ENCODE measurements at places on chromosomes 6 and 20. TPM values are rescaled to one million over a fixed set of nuclear protein-coding genes. Genes with fewer than 3 reads are reported as not detected.

GRCh38 chr6:4336084-4336483, 200.7 kb upstream of the ECI2 start:
- DNase-seq: no peak
- H3K27ac ChIP-seq: no peak overlapping the region
- peaks cover 7% of the 10 kb centered on the region for H3K4me1 ChIP-seq
- H3K27me3 ChIP-seq: no peaks in the 10 kb centered on the region
- H3K36me3 ChIP-seq: no peaks in the 10 kb centered on the region

- H3K36me3 ChIP-seq: no peaks in the 10 kb centered on the region
- peak overlapping the region; percentile 92 for H3K27ac ChIP-seq
- peak overlapping the region; percentile 97 for H3K4me3 ChIP-seq
- H3K27me3 ChIP-seq: no peaks in the 10 kb centered on the region
Measured at GRCh38 chr6:44255871-44256774, 1.2 kb downstream of the SLC35B2 start.

GRCh38 chr20:62370115-62370806, 3.1 kb upstream of the LAMA5 start:
- DNase-seq: no peak
- no peak overlapping the region for H3K4me3 ChIP-seq
- H3K4me1 ChIP-seq: peaks cover 71% of the 10 kb centered on the region
- no peaks in the 10 kb centered on the region for H3K27me3 ChIP-seq
- no peak overlapping the region for H3K27ac ChIP-seq

GRCh38 chr20:23626040-23626620, 11.6 kb downstream of the CST3 start:
- no peak overlapping the region for H3K27ac ChIP-seq
- H3K4me3 ChIP-seq: no peak overlapping the region
- H3K27me3 ChIP-seq: no peaks in the 10 kb centered on the region
- peaks cover 38% of the 10 kb centered on the region for H3K4me1 ChIP-seq

- H3K27me3 ChIP-seq: no peaks in the 10 kb centered on the region
- H3K4me1 ChIP-seq: no peaks in the 10 kb centered on the region
- DNase-seq: no peak
- H3K27ac ChIP-seq: no peak overlapping the region
Measured at GRCh38 chr6:3333263-3333662, 74.5 kb downstream of the PSMG4 start.

The TFAP2A gene
- 2.7 TPM for total RNA-seq

The RAMACL gene
- total RNA-seq: 1.7 TPM

DNA sequence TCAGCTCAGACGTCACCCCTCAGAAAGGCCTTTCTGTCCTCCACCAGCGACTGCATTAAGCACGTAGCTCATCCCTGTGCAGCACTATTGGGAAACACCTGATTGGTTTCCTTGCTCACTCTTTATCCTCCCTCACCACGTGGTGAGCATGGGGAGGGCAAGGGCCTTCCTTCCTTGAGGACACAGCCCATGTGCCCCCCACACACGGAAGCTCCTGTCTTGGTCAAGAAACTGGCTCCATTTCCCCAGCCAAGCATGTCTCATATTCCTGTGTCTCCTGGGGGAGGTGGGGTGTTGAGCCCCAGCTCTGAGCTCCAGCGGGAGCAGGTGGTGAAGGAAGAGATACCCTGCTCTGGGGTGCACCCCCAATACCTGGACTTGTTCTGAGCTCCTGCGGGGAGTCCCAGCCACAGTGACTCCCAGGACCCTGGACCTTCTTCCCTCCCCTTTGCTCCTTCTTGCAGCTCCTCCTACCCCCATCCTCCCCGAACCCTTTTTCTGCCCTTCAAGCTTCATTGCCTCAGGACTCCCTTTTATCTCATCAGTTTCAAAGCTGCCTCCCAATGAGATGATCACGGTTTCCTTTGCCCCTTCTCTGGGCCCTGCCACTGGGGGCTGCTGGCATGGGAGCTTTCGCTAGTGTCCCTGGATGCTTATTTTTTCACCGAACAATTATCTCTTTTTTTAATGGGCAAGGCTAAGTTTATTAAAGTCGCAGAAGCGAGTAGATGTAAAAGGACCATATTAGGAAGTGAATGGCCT, 230.1 kb downstream of the TFAP2C start:
- no peaks in the 10 kb centered on the region for H3K36me3 ChIP-seq
- no peak overlapping the region for H3K27ac ChIP-seq
- no peaks in the 10 kb centered on the region for H3K4me1 ChIP-seq
- no peak overlapping the region for H3K4me3 ChIP-seq
- no peaks in the 10 kb centered on the region for H3K27me3 ChIP-seq

The LIN28B gene
- total RNA-seq: 6.7 TPM

GRCh38 chr6:156633291-156633690, 143.9 kb upstream of the ARID1B start:
- no peaks in the 10 kb centered on the region for H3K36me3 ChIP-seq
- H3K27me3 ChIP-seq: no peaks in the 10 kb centered on the region
- no peak overlapping the region for H3K27ac ChIP-seq
- no peak overlapping the region for H3K4me3 ChIP-seq

DNA sequence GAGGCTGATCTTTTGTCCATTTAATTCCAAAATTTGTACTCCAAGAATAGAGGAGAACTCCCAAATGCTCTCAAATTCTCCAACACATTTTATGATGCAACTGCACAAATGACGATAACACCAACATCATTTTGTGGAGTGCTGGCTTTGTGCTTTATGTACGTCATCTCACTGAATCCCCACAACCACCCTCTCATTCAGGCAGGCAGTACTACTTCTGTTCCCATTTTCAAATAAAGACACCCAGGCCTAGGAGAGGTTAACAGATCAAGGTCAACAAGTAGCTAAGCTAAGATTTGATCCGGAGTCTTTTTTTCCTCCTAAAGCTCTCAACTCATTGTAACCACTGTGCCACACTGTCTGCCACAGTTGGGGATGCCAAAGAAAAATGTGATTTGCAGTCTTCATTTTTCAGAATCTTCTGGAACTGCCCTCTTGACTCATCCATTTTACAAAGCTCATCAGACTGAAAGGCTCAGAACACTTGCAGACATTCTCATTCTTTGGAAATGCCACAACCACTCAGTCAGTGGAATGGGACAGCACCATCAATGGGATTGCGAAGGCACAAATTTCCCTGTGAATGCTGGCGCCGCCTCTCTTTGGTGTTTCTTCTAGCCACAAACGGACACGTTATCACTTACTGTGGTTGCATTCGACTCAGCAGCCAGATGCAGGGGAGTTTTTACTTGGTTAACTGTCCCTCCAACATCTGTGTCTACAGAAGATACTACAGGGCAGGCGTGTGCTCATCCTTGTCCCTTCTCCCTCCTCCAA, 184.4 kb downstream of the GJA10 start:
- no peak overlapping the region for H3K27ac ChIP-seq
- no peaks in the 10 kb centered on the region for H3K36me3 ChIP-seq
- H3K4me1 ChIP-seq: no peaks in the 10 kb centered on the region
- no peak overlapping the region for H3K4me3 ChIP-seq
- DNase-seq: no peak

The EIF6 gene
- 90.6 TPM for total RNA-seq

The VWA7 gene
- total RNA-seq: 3.1 TPM

GRCh38 chr20:1130847-1131246, 12.4 kb downstream of the PSMF1 start:
- H3K36me3 ChIP-seq: no peaks in the 10 kb centered on the region
- no peak for DNase-seq
- no peaks in the 10 kb centered on the region for H3K27me3 ChIP-seq
- no peak overlapping the region for H3K27ac ChIP-seq
- no peak overlapping the region for H3K4me3 ChIP-seq

DNA sequence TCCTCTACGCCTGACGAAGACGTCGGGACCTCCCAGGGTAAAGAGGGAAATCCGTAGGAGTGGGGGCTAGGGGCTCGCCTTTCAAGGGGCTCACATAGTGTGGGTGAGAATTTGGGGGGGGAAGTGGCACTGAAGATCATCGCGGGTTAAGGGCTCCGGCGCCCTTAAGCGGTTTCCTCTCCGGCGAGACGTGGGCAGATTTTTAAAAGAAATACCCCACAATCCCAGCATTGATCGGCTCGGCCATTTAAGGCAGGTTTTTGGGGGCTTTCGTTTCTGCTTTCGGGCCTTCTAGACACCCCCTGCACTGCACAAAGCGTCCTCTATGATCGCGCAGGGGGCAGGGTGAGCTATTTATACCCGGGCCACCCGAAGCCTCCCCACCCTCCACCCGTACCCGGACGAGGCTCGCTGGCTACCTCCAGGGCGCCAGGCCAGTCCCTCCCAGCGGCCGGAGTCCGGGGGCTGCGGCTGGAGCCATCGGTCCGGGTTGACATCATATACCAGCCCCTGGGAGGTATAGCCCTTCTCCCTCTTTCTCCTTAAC, 1.2 kb downstream of the NKX2-2 start:
- no peak for DNase-seq
- H3K27ac ChIP-seq: no peak overlapping the region
- H3K4me3 ChIP-seq: no peak overlapping the region
- peaks cover 4% of the 10 kb centered on the region for H3K27me3 ChIP-seq
- no peaks in the 10 kb centered on the region for H3K36me3 ChIP-seq

GRCh38 chr6:156685823-156686222, 91.4 kb upstream of the ARID1B start:
- H3K4me1 ChIP-seq: peaks cover 4% of the 10 kb centered on the region
- no peak for DNase-seq
- H3K4me3 ChIP-seq: no peak overlapping the region
- H3K36me3 ChIP-seq: no peaks in the 10 kb centered on the region

The MACROD2 gene
- 16.8 TPM for total RNA-seq

The RBBP8NL gene
- 0.81 TPM for total RNA-seq

The CCDC167 gene
- 65.4 TPM for total RNA-seq

The MRAP2 gene
- 3.2 TPM for total RNA-seq

DNA sequence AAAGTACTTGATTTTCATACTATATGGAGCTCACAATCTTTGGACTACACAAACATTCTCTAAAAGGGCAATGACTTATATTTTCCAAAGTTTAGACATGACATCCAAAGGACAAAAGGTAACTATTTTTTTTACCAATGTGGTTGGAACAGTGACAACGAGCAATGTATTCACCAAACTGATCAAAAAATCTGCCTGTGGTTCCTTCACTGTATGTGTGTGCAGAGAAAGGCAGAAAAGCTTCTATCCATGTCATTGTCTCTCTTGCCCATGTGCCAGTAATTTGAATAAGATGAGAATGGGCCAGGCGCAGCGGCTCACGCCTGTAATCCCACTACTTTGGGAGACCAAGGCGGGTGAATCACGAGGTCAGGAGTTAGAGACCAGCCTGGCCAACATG, 25.5 kb downstream of the MCUR1 start:
- no peak for DNase-seq
- H3K27me3 ChIP-seq: no peaks in the 10 kb centered on the region
- H3K4me1 ChIP-seq: no peaks in the 10 kb centered on the region
- H3K4me3 ChIP-seq: no peak overlapping the region
- H3K36me3 ChIP-seq: no peaks in the 10 kb centered on the region

- peak; percentile 88 for DNase-seq
- H3K36me3 ChIP-seq: no peaks in the 10 kb centered on the region
- H3K4me3 ChIP-seq: peak within 1 kb of the TSS; percentile 68
- H3K27ac ChIP-seq: peak within 1 kb of the TSS; percentile 73
Measured at GRCh38 chr20:8131598-8132483, at the start of gene PLCB1. TSS of gene PLCB1 (plus strand) at chr20:8132266. CDS start at chr20:8132652, 386 bp downstream.

DNA sequence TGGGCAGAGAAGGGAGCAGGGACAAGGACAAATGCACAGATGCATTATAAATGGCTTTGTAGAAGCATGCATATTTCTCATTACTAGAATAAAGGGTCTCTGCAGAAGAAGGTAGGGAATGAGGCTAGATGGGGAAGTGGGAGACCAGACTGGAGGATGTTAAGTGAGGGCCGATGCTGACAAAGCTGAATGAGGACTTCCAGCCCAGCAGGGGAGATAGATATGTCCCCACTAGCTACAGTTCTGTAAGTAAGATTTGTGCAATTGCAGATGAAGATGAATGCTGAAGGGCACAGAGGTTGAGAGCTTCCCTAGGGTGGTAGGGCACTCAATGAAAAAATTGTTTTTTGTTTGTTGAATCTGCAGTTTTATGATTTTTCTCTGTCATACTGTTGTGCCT, 16.9 kb downstream of the ADGRG6 start:
- no peaks in the 10 kb centered on the region for H3K27me3 ChIP-seq
- H3K4me3 ChIP-seq: no peak overlapping the region
- no peak for DNase-seq
- no peaks in the 10 kb centered on the region for H3K36me3 ChIP-seq

GRCh38 chr20:289693-290083, 862 bp downstream of the C20orf96 start:
- peak overlapping the region; percentile 54 for H3K27ac ChIP-seq
- no peaks in the 10 kb centered on the region for H3K27me3 ChIP-seq

The TRAPPC3L gene
- not detected for total RNA-seq

- H3K36me3 ChIP-seq: no peaks in the 10 kb centered on the region
- no peak overlapping the region for H3K4me3 ChIP-seq
Measured at GRCh38 chr6:90068264-90068663, 174.0 kb downstream of the GJA10 start.

GRCh38 chr6:140929121-140929520, 1203.6 kb upstream of the GJE1 start:
- H3K4me3 ChIP-seq: no peak overlapping the region
- no peaks in the 10 kb centered on the region for H3K36me3 ChIP-seq
- H3K27me3 ChIP-seq: no peaks in the 10 kb centered on the region
- no peak for DNase-seq

The CTCFL gene
- 33.9 TPM for total RNA-seq

The SIGLEC1 gene
- total RNA-seq: 4.3 TPM

GRCh38 chr20:49868964-49869363, 46.4 kb downstream of the SPATA2 start:
- no peaks in the 10 kb centered on the region for H3K36me3 ChIP-seq
- H3K27me3 ChIP-seq: no peaks in the 10 kb centered on the region
- DNase-seq: no peak
- H3K4me3 ChIP-seq: no peak overlapping the region
- H3K27ac ChIP-seq: no peak overlapping the region
- H3K4me1 ChIP-seq: no peaks in the 10 kb centered on the region

The ULBP3 gene
- 48.3 TPM for total RNA-seq

DNA sequence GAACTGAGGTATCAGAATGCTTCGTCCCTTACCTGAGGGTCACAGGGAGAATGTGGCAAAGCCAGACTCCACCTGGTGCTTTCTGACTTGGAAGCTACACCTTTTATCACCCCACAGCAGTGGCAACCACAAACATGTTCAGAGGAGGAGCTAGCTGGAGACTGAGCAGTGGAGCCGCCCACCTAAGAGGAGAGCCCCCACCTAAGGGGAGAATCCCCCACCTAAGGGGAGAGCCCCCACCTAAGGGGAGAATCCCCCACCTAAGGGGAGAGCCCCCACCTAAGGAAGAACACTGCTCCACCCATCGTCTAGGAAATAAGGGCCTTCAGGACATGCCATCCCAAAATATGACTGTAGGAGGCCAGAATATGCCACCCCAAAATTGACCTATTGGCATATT, 4.0 kb downstream of the SLC52A3 start:
- no peak for DNase-seq
- no peak overlapping the region for H3K27ac ChIP-seq
- no peak overlapping the region for H3K4me3 ChIP-seq

Measured in testis (tissue), 5 donors.